ENCODE measurements at places on chromosomes 5 and 9.

GRCh38 chr9:87836951-87837705 lies 45.5 kb upstream of the SPATA31E1 start:
- DNase-seq = no peak

DNA sequence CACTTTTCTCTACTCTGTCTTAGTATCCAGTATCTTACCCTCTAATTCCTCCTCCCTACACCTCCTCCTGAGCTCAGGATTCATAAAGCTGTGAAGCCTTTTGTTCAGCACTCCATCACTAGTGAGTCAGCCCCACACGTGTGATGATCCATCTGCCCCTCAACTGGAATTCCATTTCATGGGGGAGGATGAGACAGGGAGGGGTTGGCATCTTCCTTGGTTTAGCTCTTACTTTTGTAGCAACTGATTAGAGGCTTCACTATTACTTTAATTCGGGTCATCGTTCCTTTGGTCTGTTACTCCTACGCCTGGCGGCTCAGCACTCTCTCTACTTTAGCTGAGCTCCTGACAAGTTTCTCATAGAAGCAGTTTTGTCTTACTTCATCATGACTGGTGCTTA lies 11.8 kb downstream of the BTNL8 start:
- DNase-seq = no peak

DNA sequence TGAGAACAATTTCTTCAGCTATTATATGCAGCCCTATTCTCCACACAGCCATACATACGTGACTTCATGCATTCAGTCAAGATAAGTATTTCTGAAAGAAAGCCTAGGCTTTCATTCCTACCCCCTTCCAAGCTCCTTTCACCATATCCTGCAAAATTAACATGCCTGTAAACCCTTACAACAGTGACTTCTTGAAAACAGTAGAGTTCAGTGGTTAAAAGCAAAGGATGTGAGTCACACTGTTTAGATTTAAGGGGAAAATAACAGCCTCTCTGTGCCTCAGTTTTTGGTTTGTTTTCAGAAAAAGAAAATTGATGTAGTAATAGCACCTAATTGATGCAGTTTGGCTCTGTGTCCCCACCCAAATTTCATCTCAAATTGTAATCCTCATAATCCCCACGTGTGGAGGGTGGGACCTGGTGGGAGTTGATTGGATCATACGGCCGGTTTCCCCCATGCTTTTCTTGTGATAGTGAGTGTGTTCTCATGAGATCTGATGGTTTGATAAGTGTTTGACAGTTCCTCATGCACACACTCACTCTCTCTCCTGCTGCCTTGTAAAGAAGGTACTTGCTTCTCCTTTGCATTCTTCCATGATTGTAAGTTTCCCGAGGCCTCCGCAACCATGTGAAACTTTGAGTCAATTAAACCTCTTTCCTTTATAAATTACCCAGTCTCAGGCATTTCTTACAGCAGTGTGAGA lies 264.8 kb downstream of the CETN3 start:
- DNase-seq = no peak

- no peak for DNase-seq
These were observed 18.6 kb upstream of the TOMM5 start for GRCh38 chr9:37611014-37611413.

- no peak for DNase-seq
These were observed 29.3 kb upstream of the ANKH start for GRCh38 chr5:14900693-14901461.

GRCh38 chr5:108749128-108749861 lies 1.6 kb downstream of the FER start:
- no peak for DNase-seq
